ENCODE measurements at places on chromosomes 16 and 17.
A peak's percentile ranks its signal among the peaks of the same experiment; 100 is the strongest.

- DNase-seq = no peak
Measured at GRCh38 chr17:75970011-75970523, 8.9 kb downstream of the ACOX1 start.

GRCh38 chr16:49531931-49532840 lies 158.6 kb downstream of the C16orf78 start:
- DNase-seq = peak; percentile 19

GRCh38 chr16:48564544-48565444 lies 45.2 kb downstream of the N4BP1 start:
- no peak for DNase-seq

DNA sequence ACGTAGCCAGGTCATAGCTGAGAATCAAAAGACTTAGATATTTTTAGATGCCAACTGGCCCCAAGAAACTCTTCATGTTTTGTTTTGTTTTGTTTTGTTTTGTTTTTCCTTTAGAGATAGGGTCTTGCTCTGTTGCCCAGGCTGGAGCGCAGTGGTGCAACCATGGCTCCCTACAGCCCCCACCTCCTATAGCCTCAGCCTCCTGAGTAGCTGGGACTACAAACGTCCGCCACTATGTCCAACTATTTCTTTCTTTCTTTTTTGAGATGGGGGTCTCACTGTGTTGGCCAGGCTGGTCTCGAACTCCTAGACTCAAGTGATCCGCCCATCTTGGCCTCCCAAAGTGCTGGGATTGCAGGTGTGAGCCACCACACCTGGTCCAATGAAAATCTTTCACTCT lies 107.1 kb downstream of the ADCY9 start:
- no peak for DNase-seq

DNA sequence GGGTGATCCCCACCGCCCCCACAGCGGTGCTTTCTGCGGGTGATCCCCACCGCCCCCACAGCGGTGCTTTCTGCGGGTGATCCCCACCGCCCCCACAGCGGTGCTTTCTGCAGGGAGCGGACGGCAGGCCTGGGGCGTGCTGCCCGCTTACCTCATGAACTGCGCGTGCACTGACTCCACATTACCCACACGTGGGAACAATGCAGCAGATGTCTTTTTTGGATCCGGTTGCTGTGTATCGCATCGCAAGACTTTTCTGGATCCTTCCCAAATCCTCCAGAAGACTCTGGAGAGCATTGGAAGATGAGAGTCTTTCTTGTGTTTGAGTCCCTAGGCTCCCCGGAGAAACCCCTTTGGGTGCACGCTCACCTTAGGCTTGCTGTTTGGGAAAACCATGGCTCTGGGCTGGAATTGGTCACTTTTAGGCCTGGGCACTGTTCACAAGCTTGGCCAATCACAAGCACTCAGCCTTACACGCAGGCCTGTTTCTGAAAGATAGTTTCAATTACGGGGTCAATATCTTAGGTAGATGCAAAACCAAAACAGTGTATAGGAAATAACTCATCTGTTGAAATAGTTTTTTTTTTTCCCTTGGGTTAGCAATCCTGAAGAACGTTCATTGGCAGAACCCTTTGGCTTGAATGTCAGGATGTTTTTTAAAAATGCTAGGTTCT lies 201.8 kb downstream of the RPTOR start:
- DNase-seq = no peak

DNA sequence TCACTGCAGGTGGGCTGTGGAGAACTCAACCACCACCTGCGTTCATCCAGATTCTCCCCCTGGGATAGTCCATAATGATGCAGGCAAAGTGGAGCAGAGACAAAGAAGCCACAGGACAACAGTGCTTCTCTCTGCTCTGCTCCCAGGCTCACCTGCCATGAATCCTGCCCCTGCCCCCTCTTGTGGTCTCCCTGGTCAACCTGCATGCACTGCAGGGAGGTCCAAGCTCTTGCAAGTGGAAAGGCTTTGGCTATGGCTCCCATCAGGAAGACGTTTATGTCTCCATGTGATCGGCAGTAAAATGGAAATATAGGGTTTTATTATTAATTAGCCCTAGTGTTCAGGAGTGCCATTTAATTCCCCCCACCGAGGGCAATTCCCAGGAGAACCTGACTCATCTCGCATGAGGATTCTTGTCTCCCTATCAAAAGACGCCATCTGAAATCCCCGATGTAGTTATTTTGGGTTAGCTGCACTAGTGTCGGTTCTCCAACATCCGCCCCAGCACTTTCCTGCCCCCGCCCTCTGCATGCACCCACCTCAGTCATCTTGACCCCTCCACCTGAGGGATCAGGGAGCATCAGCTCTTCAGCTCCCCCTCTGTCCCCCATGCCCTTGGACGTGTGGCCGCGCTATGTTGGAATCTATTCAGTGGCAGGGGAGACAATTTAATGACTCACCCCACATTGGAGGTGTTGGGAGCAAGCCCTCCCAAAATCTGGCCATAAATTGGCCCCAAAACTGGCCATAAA lies 91.8 kb downstream of the KCNJ12 start:
- no peak for DNase-seq

DNA sequence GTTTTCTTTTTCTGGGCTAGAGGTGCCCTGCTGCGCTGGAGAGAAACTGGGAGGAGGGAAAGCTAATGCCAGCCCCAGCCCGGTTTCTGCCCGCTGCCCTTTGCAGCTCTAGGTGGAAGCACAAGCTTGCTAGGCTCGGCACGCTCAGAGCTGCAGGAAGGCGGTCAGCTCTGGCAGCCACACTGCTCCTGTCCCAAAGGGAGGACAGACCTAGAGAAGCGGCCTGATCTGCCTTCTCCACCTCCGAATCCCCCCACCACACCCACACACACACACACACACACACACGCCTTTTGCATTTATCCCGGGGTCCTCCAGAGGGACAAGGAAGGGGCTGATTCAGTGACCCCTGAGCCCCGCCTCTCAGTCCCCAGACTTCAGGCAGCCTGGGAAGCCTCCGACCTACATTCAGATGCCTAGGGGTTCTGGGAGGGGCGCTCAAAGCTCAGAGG lies 418.1 kb downstream of the SOX9 start:
- DNase-seq = no peak

DNA sequence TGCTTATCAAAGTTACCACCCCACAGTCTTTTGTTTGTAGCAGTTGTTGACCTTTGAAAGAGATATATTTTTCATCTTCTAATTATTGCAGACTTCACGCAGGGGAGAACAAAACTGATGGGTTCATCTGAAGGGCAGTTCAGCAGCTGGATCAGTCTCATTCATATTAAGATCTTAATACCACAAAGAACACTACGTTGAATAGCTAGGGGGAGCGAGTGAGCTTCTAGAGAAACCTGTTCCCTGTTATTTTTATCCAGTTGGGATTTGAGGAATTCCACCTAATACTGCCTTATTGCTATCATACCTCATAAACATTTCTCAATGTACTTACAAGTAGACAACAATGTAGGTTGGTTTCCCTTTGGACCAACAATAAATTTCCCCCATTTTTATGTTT lies 306.1 kb upstream of the KIF2B start:
- DNase-seq = no peak

- DNase-seq = no peak
Measured at GRCh38 chr17:66551839-66552238, 249.4 kb downstream of the PRKCA start.

GRCh38 chr16:70634861-70635260 lies 11.5 kb upstream of the IL34 start:
- DNase-seq = no peak

GRCh38 chr17:66906321-66907278 lies 57.9 kb upstream of the CACNG4 start:
- DNase-seq = peak; percentile 79
